ENCODE measurements at places on chromosomes 7 and 10.

- no peak for DNase-seq
These were observed 147.7 kb downstream of the PTPN20 start for GRCh38 chr10:47058961-47059391.

- DNase-seq = no peak
These were observed 906.3 kb upstream of the SORCS1 start for GRCh38 chr10:108070789-108071188.

- no peak for DNase-seq
These were observed 5.8 kb downstream of the SYNPO2L start for GRCh38 chr10:73649876-73650536.

DNA sequence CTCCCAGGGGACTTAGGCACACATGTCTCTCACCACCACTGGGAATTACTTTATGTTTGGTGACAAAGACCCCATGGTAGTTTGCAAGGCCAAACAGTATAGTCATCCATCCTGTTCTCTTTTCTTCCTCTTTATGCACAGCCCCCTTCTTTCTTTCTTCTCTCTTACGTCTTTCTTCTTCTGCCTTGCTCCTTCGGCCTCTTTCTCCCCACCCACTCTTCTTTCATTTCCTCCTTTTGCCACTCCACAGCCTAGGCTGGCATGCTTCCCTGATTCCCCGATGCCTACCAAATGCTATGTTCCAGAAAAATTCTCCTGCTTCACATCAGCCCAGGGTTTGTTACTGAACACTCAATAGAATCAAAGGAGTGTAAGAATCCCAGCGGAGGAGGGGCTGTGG is 62.4 kb upstream of the MKLN1 start:
- DNase-seq = no peak

- DNase-seq = peak; percentile 88
These were observed 45.3 kb upstream of the PIK3AP1 start for GRCh38 chr10:96765406-96766240.

- DNase-seq = no peak
These were observed 2.3 kb upstream of the SH2B2 start for GRCh38 chr7:102284399-102284798.

DNA sequence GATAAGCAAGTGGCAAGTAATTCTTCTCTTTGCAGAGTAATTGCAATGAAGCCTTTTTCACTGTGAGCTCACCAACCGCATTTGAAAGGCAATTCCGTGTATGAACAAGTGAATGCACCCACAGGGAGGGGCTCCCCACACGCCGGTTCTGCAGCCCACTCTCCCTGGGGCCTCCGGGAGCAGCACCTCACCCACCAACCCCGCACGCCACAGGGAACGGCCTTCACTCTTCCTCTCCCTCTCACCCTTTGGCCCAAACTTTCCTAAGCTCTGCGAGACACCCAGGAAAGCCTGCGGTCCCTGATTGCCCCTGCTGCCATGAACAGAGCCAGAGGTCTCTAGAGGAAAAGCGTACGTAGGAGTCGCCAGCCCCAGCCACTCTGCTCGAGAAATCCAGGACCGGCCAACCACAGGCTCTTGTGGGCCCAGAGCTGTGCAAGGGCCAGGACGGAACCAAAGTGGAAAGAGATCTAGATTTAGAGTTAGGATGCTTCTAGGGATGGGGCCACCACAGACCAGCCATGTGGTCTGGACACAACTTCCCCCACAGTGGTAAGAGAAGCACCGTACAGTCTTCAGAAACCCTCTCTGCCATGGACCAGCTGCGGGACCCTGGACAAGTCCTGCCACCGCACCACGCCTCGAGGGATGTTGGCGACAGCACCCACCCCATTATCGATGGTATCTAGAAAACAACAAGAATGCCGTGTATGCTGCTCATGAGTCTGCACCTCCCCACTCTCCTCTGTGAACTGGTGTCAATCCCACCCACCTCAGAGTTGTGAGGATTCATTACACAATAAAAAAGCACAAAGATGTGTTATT is 3.6 kb downstream of the WDR86 start:
- DNase-seq = no peak

DNA sequence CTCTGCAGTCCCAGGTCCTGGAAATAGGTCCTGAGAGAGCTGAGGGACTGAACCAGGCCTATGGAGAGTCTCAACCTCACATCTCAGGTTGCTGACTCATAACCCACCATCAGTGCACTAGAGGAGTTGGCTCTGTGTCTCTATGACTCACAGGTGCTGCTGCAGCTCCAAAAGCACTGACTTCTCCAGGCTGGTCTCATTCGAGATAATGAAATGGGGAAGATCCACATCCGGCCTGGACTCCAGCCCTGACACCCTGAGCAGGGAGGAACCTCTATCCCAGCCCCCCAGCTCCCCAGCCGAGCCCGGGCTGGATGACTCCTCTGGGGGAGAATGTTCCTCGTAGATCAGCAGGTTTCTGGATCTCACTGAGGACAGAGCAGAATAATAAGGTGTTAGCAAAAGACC is 35.5 kb upstream of the DGKI start:
- no peak for DNase-seq

GRCh38 chr10:15360566-15360965 is 10.5 kb downstream of the FAM171A1 start:
- DNase-seq = peak; percentile 55

DNA sequence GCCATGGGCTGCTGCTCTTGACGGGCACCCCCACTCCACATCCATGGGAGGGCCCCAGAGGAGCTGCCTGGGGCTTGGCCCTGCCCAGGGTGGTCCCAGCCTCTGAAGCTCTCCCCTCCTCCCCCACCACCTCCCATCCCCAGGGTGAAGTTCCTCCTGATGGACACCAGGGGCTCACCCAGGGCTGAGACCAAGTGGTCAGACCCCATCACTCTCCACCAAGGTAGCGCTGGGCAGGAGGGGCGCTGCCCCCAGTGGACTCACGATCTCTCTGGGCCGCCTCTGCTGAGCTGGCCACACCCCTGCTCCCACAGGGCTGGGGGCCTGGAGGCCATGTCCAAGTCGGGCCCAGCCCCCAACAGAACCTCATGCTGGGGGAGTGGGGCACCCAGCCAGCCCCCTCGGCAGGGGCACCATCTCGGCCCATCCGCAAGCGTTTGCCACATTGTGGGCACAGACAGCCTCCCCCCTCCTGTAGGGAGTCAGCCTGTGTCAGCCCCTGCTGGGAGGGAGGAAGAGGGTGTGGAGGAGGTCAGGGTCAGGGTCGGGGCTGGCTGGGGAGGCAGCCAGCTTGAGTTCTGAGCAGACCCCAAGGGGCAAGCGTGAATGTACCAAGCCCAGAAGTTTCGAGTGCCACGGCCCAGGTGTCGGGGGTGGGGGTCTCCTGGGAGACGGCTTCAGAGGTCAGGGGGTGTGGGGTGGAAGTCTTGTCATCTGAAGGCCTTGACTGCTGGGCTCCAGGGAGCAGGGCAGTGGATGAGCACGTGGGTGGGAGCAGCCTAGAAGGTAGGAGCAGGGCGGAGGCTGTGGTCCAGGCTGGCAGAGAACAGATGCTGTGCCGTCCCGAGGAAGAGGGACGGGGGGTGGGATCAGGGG is 2.8 kb downstream of the UPK3B start:
- peak; percentile 37 for DNase-seq

DNA sequence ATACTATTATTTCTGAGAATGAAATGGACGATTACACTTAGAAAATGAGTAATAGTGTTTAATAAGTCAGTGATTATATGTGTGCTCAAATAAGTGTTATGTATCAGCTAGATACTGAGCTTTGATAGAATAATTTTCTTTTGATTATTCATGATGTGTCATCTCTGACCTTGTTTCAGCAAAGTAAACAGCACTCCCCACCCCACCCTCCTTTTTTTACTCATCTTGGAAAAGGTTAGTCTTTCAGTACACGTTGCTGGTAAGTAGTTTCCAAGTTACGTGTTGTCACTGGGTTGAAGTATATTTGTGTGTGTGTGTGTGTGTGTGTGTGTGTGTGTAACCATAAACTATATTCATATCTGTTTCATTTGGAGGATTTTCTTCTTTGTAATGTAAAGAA is 84.1 kb downstream of the GNAI1 start:
- no peak for DNase-seq

DNA sequence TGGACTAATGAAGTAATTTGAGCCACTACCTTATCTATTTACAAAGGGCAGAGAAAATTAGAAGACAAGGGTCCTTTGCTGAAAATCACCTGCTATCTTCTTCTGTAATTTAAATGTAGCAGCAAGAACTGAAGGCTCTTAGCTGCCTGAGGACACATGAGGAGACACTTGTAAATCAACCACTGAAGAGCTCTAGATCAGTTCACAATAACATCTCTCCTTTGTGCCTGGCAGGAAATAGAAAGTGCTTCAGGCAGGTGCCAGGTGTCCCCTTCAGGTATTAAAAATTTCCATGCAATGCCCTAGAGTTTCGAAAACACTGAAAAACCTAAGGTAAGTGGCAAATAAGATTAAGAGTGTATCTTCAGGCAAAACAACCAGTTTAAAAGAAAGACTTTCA is 474.6 kb downstream of the GRM8 start:
- DNase-seq = no peak

DNA sequence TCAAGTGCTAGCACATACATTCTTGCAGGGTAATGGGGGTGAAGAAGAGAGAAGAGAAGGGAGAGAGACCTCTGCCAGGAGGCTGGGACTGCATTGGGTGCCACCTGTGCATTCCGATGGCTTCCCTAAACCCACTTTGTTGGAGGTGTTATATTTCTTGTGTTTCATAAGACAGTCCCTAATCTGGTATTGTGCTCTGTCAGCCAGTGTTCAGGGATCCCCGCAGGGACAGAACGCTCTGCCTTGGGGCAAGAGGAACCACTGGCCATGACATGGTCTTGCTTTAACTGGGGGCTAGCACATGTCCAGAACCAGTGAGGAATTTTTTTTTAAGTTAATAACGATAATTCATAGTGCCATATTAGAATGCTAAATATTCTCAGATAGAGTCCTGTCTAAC is 365.2 kb upstream of the GALNT17 start:
- no peak for DNase-seq

DNA sequence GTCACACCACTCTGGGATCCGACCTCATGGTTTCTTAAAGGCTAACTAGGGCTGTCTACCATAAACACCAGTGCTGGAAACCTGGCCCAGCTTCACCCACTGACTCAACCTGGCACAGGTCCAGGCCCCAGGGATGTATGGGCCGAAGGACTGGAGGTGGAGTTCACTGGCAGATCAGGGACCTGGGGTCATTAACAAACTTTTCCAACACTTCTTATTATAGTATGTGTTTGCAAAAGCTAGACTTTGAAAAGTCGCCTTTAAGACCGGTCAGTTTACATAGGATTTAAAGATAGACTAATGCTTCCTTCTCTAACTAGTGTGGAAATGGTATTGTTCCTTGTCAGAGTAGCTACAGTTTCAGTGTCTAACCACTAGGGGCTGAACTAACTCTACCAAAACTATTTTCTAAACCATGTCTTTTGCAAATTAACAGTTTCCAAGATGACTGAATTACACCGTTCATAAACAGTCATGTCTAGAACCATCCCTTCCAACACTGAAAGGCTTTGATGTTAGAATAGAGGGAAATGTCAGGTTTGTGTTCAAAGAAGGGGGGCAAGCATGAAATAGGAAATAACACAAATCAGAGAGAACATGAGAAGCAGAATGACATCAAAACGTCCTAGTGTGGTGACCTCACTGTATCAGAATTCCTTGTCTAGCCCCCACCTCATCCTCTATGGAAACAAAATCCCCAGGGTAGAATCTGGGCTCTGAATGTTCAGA is 29.7 kb downstream of the STN1 start:
- DNase-seq = peak; percentile 81

- no peak for DNase-seq
These were observed 50.8 kb downstream of the CDK13 start for GRCh38 chr7:40000734-40001315.

Data from hematopoietic multipotent progenitor cell treated with erythropoietin and hydrocortisone succinate and interleukin-3 and kit ligand, for 4 days (in vitro differentiated cells).